ENCODE measurements at places on chromosomes 2 and 18.

DNA sequence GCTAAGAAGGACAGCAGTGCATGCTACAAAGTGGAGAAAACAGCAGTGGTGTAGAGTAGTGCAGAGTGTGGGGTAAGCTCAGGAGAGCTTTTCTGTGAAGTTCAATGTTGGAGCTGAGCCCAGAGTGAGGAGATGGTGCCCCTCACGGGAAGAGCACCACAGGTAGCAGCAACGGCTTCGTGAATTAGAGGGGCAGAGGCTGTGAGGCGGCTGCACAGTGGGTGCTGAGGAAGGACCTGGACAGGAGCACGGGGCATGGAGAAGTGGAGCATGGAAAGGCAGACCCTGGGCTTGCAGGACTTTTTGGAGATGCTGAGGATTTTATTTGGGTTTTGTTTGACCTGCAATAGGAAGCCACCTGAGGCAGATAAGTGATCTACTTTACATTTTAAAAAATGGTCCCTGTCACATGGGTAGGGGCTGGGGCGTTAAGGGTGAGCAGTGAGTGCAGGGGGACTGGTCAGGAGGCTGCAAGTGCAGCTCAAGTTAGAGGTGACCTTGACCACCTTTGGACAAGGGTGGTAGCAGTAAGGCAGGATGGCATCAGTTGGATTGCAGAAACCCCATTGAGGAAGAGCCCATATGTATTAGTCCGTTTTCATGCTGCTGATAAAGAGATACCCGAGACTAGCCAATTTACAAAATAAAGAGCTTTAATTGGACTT lies 85.0 kb downstream of the MYCN start:
- no peak for DNase-seq

DNA sequence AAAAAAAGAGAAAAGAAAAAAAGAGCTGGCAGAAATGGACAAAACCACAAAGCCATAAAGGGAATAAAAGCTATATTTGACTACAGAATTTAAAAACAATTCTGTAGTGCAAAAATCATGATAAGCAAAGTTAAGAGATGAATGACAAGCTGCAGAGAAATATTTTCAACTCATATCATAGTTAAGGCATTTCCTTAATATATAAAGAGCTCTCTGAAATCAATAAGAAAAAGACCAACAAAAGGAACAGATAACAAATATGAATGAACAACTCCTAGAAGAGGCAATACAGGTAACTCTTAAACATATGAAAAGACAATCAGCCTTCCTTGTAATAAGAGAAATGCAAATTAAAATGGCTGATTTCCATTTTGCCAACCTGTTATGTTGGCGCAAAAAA lies 26.2 kb downstream of the OTOF start:
- no peak for DNase-seq

- DNase-seq = no peak
These were observed 45.9 kb upstream of the SPOPL start for GRCh38 chr2:138455691-138456090.

- no peak for DNase-seq
These were observed 5.4 kb downstream of the TTLL4 start for GRCh38 chr2:218716070-218716469.

GRCh38 chr2:121128741-121129659 lies 156.0 kb downstream of the TFCP2L1 start:
- peak; percentile 29 for DNase-seq

- DNase-seq = no peak
These were observed 57.4 kb upstream of the ACKR3 start for GRCh38 chr2:236512267-236512666.

GRCh38 chr2:28692411-28692810 lies 59.2 kb upstream of the PPP1CB start:
- DNase-seq = no peak

GRCh38 chr2:183078163-183078463 lies 434 bp upstream of the DUSP19 start:
- no peak for DNase-seq

- no peak for DNase-seq
These were observed 11.2 kb upstream of the NEMP2 start for GRCh38 chr2:190545555-190546385.

- peak; percentile 40 for DNase-seq
These were observed 702.2 kb downstream of the RNF144A start for GRCh38 chr2:7619203-7619970.

- DNase-seq = peak; percentile 62
These were observed 1.1 kb upstream of the MAT2A start for GRCh38 chr2:85537600-85538506.

DNA sequence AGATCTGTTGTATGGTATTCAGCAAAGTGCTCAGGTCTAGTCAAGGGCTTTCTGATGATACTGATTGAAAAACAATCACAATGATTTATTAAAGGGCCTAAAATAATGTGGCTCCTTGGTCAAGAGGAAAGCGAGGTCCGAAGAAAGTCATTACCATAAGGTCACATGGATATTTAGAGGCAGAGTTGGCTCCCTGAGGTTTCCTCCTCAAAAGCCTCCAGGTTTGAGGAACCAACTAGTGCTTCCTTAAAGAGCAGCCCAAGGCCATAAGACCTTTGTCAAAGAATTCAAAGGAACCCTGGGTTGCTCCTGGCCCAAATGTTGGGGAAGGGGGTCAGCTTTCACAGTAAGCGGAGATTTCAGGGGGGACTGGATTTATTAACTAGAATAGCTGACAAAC lies 280.7 kb upstream of the ATP5MC3 start:
- no peak for DNase-seq

GRCh38 chr2:147096671-147097070 lies 748.2 kb upstream of the ACVR2A start:
- DNase-seq = peak; percentile 71

DNA sequence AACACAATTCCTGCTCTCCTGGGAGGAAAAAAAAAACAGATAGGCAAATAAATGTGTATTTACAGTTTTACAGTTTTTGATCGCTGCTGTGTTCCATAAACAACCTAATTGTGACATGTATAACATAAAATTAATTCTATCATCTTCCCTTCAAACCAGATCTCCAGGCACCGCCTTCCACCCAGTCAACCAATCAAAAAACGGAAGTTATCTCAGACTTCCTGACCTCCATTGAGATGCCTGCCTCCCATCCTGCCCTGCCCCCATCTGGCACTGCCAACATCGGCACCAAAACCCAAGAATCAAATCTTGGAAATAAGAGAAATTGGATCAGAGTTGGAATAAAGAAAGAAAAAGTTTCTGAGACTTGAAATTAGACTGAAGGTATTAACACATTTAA lies 3.1 kb upstream of the RIOK3 start:
- DNase-seq = no peak

- DNase-seq = no peak
These were observed 26.8 kb upstream of the PNPT1 start for GRCh38 chr2:55720417-55720816.

DNA sequence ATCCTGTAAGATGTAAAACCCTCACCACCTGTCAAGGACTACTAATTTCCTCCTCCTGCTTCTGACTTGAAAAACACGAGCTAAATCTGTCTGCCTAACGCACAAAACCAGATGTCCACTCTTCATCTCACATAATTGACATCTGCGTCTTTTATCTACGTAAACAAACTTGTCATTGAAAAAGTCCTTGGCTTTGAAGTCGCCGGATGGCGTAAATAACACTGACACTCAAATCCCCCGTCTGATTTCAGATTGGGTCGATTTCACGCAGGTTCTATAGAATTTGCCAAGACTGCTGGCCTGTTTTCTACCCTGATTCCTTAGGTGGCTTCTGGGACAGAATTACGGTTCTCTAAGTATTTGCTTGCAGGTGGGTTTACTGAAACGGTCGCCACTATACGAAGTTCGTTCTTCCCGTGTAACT lies 539 bp upstream of the MOB4 start:
- no peak for DNase-seq

GRCh38 chr2:100563407-100564247 lies 834 bp downstream of the PDCL3 start:
- peak; percentile 23 for DNase-seq

DNA sequence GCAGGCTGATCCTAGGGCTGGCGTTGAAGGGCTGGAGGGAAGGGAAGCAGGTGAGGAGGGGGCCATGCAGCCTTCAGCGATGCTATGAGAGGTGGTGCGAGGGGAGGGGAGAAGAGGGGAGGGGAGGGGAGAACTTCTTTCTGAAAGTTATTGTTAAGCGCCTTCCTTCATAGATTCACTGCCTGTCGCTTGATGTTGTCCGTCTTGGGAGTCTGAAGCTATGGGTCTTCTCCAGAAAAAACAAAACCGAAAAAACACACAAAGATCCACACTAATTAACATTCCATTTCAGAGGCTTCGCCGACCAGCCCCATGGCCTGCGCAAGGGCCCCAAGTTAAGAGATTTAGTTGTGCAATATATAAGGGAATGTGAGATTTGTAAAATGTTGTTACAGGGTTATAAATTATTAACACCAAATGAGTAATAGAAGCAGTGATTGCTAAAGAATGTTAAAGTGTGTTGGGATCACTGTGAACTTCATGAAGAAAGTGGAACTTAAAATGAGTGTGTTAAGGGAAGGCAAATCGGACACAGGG lies 758 bp downstream of the CFAP221 start:
- DNase-seq = peak; percentile 52

GRCh38 chr2:28292491-28292890 lies 100.2 kb upstream of the FOSL2 start:
- peak; percentile 54 for DNase-seq

DNA sequence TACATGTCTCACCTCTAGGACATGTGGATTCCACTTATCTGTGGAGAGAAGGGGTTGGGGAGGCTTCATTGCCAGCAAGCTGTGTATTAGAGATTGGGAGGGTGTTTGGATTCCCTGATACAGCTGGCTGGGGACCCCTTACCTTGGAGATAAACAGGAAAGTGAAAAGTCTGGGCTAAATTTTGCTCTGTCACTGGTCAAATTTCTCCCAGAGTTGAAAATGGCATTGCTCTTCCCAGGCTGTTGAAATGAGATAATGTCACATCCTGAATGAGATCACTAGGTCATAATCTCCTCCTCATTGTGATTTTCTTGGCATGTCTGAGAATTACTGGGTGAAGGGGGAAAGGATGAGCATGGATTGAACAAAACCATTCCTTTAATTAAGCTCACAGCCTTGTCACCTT lies 265.0 kb upstream of the PARD3B start:
- DNase-seq = no peak

- no peak for DNase-seq
These were observed 540.6 kb downstream of the STK39 start for GRCh38 chr2:167706800-167707199.

GRCh38 chr2:181686576-181687185 lies 6.4 kb upstream of the NEUROD1 start:
- no peak for DNase-seq

DNA sequence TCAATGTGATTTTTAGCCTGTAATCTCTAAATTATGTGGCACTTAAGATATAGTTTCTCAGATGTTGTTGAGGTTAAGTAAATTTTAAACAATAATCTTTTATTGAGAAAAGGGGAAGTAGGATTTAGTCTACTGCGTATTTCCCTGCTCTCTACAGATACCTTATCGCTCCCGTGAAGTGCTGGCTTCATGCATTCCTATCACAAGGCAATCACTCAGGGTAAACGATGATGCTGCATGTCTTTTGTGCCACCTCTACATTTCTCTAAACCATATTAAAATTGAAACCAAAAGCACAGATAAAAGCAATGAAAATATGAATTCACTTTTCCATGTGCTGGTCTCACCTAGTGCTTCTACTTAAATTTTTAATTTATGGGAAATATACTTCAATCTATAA lies 14.4 kb upstream of the RPE start:
- no peak for DNase-seq

DNA sequence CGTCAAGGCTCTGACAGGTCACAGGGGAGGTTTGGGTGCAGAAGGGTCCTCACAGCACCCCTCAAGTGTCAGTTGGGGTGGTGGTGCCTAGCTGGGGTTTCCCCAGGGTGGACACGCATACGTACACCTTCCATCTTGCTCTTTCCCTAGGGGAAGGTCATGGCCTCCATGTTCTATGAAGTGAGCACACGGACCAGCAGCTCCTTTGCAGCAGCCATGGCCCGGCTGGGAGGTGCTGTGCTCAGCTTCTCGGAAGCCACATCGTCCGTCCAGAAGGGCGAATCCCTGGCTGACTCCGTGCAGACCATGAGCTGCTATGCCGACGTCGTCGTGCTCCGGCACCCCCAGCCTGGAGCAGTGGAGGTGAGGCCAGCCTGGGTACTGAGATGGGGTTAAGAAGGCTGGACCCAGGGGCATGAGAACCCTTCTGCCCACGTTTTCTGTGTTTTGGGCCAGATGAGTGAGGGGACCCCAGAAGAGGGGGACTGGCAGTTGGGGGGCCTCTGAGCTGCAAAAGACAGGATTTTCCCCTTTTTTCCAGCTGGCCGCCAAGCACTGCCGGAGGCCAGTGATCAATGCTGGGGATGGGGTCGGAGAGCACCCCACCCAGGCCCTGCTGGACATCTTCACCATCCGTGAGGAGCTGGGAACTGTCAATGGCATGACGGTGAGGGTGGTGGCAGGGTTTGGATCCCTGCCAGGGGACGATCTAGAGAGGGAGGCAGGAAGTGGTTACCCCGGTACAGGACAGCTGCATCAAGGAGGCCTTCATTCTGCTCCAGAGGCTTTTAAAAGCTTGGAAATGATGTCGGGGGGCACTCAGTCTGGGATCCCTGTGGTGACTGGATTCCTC lies 20.9 kb downstream of the SLC30A3 start:
- no peak for DNase-seq

DNA sequence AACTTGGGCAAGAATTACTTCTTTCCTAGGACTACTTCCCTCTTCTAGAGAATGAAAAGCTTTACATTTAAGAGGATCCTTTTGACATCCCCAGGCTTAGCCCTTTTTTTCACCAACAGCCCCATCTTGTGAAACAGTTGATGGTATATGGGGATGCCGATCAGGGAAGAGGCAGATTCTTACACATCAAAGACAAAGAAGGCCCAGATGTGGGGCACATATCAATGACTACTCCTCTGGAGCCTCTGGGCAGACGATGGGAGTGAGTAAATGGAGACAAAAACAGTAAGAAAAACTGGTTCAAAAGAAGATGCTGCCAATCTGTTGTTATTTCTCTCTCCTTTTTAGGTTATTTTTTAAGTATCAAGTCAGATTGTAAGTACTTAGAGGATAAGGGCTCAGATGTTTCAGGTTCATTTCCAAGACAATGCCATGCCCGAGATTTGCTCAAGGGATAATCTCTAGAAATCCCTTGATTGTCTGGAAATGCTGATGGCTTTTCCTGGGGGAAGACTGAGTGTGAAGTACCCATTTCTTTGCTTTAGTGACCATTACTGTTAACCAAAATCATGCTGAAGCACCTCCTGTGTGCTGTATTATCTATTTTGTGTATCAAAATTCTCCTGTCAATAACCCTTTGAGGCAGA lies 117.5 kb downstream of the EPHA4 start:
- no peak for DNase-seq

- no peak for DNase-seq
These were observed 27.2 kb upstream of the MFSD6 start for GRCh38 chr2:190380962-190381412.
